ENCODE measurements at places on chromosomes 1 and 21.

DNA sequence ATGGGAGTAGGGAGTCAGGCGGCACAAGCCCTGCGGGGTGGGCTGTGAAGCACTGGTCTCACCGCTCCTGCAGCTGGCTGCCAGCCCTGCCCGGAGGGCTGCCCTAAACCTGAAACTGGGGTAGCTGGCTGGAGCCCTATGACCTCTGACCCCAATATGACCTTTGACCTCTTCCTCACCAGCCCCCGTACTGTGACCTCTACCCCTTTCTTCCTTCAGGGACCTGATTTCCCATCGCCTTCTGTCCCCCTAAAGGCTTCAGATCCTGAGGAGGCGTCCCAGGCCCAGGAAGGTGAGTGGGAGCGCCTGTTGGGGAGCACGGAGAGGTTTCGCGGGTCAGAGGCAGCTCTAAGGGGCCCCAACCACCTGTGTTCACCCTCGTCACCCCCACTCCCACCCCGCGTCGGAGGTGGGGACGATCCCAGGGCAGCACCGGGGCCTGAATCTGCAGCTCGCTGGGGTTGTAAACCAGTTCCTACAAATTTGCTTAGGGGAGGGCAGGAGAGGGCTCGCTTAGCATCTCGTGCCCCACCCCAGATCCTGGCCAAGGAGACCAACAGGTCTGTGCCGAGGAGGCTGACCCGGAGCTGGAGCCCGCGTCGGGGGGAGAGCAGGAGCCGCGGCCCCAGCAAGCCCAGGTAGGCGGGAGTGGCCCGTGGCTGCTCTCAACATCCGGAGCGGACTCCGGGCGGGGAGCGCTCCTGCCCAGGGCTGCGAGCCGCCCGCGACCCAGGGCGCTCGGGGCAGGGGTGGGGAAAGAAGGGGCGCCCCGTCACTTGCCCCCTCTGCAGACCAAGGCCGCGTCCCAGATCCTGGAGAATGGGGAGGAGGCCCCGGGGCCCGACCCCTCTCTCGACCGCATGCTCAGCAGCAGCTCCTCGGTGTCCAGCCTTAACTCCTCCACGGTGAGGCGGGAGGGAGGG lies 7.3 kb downstream of the SYTL1 start:
- peak; percentile 93 for DNase-seq

- DNase-seq: no peak
Observed at GRCh38 chr1:118692143-118692542, 296.0 kb downstream of the TBX15 start.

- no peak for DNase-seq
Observed at GRCh38 chr21:44589094-44589493, 3.2 kb downstream of the KRTAP10-6 start.

DNA sequence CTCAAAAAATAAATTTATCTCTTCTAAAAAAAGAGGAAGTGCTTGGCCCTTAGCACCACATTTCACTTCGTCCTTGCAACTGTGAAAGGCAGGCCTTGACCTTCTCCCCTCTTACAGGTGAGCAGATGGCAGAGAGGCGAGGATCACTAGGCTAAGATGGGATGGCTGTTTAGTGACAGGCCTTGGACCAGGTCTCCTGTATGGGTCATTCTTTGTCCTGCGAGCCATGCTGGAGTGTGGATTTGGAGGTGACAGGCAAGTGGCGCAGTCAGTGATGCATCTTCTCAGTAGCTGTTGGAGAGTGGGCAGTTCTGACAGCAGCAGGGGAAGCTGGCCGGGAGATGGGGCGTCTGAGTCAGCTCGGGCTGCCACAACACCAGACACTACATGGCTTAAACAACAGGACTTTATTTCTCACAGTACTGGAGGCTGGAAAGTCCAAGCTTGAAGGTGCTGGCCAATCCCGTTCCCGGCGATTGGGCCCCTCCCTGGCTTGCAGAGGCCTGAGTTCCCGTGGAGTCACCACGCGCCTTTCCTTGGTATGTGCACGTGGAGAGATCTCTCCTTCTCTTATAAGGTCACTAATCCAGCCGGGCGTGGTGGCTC lies 16.5 kb downstream of the SLC27A3 start:
- peak; percentile 85 for DNase-seq

DNA sequence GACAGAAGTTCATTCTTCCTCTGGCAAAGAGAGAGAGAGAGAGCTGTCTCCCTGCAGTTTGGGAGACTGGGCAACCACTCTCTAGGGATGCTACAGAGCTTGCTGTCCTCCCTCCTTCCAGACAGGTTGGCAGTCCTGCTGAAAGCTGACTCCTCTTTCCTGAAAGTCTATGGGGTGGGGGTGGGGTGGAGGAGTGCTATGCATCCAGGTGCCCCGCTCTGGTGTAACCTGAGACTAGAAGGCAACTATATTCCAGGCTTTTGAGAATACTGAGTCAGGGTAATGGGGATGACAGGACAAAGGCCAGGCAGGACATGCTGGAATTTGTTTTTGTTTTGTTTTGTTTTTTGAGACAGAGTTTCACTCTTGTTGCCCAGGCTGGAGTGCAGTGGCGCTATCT lies 55.4 kb downstream of the OPTC start:
- DNase-seq: peak; percentile 91

GRCh38 chr1:23383577-23384311 lies 14.1 kb upstream of the ZNF436 start:
- DNase-seq: no peak

- DNase-seq: no peak
Observed at GRCh38 chr1:239253032-239253431, 133.3 kb upstream of the CHRM3 start.

- no peak for DNase-seq
Observed at GRCh38 chr1:15249081-15249480, 2.1 kb downstream of the FHAD1 start.

DNA sequence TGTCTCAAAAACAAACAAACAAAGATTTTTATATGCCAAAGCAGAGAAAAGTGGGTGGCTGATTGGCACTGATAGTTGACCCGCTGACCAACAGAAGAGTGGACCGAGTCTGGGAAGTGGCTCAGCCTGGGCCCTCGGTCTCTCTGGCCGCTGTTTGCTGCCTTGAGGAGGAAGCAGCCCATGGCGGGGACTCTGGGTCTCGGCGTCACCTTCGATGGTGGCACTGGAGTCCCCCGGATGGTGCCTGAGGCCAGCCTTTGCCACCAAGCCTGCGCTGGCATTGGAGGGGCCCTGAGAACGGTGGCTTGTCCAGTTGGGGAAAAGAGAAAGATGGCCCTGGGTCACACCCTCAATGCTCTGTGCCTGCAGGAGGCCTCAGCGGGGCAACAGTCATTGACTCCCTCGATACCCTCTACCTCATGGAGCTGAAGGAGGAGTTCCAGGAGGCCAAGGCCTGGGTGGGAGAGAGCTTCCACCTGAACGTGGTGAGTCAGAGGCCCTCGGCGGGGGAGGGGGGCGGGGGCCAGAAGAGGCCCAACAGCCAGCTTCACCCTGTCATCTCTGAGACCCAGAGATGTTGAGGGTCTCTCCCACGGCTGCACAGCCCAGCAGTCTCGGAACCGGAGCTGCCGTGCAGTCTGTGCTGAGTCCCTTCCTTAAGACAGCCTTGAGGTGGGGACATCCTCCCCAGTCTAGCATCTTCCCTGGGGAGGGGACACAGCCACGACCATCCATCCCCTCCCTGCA lies 53.5 kb upstream of the SELENON start:
- no peak for DNase-seq

DNA sequence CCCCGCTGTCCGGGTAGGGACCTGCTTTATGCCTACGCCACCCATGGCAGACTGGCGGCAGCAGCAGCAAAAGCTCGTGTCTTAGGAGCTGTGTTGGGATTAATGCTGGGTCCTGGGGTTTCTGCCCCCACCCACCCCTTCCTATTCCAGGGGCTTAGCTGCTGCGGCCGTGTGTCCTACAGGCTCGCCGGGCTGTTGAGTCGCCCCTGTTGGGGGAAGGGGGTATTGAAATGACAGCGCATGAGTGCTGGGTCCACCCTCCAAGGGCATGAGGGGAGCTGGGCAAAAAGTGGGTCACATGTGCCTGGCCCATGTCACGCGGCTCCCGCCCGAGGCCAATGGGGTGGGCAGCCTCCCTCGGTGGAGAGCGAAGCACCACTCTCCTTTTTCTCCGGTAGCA lies 118.3 kb upstream of the COL6A1 start:
- peak; percentile 46 for DNase-seq

- peak; percentile 91 for DNase-seq
Observed at GRCh38 chr1:183470961-183471742, 1.1 kb upstream of the SMG7 start.

DNA sequence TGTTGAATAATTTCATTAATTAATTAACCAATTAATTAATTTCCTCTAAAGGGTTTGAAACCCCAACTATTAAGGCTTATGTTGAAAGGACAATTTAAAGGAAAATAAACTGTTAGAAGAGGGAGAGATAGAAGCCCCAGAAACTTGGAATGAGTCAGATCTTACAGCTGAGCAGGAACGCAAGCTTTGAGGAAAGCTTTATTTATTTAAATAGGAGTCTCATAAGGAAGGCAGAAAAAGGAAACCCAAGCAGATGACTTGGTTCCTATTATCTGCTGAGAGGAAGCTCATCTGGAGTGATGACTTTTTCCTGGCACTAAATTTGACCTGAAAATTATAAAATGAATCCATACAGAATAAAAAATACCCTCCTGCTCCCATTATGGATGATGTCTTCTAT lies 105.1 kb downstream of the ROR1 start:
- no peak for DNase-seq

DNA sequence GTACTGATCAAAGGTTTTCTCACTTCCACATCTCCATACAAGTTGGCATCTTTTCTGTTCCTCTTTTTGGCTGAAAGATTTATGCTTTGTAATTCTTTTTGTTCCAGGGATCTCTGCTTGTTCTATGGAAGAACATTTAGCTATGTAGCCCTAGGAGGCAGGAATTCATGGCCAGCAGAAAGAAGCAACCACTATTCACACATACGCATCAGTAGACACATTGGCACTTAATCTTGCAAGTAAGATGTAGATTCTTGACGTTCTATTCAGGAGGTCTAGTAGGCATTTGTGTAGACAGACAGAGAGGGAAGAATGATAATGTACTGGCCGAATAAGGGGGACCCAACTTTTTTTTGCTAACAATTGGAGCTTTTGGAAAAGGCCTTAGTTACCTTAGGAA lies 336.0 kb downstream of the NUF2 start:
- no peak for DNase-seq

- no peak for DNase-seq
Observed at GRCh38 chr1:147218606-147219005, 6.5 kb downstream of the FMO5 start.

- DNase-seq: no peak
Observed at GRCh38 chr1:14571810-14572767, 26.4 kb upstream of the KAZN start.

DNA sequence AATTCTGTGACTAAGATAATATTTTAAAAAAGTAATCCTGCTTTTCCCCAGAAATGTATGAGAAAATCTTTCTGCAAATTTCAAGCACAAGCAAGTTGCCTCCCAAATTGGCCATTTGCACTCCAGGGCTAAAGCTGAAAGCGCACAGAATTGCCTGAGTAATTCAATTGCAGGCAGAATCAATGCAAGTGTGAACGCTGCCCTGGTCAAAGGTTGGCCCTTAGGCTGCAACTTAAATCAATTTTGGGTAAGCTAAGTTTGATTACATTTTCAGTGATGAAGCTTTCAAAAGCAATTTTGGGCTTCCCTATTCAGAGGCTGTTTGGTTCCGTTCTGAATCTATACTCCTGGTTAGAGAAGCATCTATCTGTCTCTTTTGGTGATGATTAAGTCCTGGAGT lies 501.8 kb upstream of the ZRANB2 start:
- DNase-seq: no peak

DNA sequence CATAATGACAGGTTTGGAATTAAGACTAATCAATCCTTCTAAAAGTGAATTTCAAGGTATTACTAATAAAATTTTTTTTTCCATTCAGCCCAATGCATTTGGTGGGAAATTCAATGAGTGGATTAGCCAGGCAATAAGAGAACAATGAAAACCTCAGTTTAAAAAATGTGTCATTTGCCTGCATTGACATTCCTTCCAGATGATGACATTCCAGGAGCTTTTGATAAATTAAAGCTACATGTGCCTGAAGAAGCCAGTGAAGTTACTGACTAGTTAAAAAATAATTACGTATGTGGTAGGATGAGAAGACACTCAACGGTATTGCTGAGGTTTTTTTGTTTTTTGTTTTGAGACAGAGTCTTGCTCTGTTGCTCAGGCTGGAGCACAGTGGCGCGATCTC lies 37.9 kb upstream of the RC3H1 start:
- DNase-seq: no peak

DNA sequence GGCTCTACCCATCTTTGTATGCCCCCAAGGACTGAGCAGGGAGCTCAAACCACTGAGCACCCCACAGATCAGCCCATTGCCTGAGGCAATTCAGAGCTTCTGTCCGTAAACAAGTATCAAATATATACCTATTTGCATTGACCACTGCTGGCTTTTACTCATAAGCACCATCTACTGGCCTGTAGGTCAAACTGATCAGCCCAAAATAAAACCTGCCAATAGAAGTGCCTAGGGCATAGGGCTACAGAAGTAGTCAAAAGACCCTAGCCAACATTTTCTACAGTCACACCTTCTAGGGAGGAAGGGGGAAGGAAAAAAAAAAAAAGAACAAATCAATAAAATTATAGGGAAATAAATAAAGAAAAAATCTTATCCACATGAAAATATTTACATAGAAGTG lies 5.3 kb upstream of the LCE3D start:
- DNase-seq: no peak

DNA sequence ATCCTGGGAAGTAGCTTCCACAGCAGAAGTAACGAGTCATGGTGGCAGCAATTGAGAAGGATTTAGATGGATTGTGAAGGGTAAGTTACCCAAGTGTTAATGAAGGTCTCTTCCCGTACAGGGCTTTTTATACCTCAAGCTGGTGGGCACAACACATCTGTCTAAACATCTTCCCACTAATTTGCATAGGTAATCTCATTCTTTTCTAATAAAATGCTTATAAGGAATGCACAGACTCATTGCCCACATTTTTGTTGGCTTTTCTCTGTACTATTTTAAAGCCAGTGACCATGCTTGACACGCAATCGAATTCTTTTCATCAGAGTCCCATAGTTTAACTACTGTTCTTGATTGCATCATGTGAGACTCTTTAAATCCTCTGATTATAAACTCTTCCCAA lies at the start of gene KRTAP7-1:
Gene KRTAP7-1 (minus strand): TSS at position 101 of the 400 bp plus-strand sequence. CDS start 61 bp downstream, at position 40.
- no peak for DNase-seq

- DNase-seq: no peak
Observed at GRCh38 chr1:8158995-8159394, 132.9 kb upstream of the ERRFI1 start.

DNA sequence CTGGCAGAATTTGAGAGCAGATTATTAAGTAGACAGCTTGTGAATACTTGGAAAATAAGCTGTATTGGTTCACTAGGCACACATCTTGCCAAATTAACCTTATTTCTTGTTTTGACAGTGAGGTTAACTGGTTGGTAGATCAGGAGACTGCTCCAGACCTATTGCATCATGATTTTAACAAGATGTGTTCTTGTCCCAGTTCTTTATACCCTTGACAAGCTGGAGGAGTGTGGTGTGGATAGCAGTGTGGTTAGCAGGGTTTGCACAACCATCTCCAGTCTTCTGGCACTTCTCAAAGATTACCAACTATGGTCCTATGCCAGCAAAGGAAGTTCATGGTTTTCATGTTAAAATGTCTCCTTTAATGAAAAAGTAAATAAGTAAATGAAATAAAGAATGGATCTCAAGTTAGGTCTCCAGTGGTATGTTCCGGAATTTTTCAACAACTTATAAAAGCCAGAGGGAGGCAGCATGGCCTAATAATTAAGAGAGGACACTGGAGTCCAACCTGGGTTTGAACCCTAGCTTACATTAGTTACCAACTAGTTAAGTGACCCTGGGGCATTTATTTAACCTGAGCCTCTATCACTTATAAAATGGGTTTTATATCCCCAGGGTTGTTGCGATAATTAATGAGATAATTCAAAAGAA lies 34.1 kb downstream of the DDX20 start:
- no peak for DNase-seq

GRCh38 chr1:160144921-160145320 lies 6.5 kb upstream of the ATP1A4 start:
- DNase-seq: peak; percentile 54
